ENCODE measurements at places on chromosomes 4 and X.
A peak's percentile ranks its signal among the peaks of the same experiment; 100 is the strongest.

DNA sequence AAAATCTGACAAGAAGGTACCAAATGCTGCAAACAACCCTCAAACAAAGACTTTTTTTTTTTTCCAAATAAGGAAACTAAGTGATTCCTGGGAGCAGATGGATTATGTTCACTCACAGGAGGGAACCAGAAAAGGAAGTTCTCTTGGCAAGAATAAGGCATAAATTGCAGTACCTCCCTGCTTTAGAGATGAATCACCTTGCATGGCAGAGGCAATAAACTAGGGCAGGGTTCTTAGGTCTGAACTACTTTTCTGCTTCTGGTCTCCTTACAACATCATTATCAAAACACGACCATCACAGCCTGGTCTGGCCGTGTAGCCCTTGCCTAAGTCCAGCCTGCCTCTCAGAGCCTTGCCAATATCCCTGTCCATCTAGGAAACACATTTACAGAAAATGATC lies 6.3 kb downstream of the TMEM31 start:
- no peak for DNase-seq

- DNase-seq: no peak
These were observed 284.2 kb upstream of the F9 start for GRCh38 chrX:139246295-139246694.

DNA sequence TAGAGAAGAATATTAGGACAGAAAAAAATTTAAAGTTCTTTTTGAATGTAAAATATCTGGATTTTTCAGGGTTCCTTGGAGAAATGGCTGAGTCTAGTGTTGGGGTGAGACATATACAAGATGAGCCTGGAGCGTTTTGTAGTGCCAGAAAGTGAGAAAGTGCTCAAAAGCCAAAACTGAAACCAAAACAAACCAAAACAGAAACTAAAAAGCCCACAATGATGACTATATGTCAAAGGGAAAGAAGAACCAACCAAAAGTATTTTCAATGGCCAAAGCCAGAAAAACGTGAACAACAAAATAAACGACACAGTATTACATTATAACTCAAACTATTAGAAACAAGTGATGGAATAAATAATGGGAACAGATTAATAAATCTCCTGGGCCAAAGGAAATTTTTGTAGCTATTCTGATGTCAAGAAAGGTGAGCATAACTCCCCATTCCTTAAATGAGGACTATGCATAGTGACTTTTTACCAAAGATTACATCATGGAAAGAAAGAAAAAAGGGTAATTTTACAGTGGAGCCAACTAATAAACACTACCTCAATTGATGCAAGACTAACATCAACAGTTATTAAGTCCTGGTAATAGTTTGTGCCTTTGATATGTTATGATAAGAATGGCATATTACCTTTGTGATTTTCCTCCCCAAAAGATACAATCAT lies 1137.6 kb downstream of the C4orf33 start:
- DNase-seq: no peak

DNA sequence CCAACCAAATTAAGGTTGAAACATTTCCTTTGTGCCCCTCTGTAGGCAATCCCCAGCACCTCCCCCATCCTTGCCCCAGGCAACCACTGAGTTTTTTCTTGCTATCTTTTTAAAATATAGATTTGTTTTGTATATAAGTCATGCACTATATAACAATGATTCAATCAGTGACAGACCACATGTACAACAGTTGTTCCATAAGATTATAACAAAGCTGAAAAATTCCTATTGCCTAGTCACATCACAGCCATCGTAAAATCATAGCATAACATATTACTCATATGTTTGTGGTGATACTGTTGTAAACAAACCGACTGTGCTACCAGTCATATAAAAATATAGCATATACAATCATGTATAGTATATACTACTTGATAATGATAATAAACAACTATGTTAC lies 211.9 kb upstream of the NRK start:
- DNase-seq: no peak

DNA sequence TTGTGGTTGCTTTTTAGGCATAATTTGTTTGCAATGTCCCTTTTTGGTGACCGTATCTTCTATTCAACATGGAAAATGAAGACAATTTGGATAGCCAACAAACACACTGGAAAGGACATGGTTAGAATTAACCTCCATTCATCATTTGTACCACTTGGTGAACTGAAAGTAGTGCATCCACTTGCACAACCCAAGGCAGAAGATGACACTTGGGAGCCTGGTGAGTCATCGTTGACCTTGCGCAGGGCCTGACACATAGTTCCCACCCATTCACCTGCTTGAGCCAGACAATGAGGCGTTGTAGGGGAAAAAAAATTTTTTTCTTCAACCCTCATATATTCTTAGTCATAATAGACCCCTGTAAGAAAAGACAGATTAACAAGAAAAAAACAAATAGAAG lies 32.4 kb downstream of the EGF start:
- DNase-seq: no peak

- peak; percentile 54 for DNase-seq
These were observed 45.9 kb upstream of the PGM2 start for GRCh38 chr4:37780444-37781130.

DNA sequence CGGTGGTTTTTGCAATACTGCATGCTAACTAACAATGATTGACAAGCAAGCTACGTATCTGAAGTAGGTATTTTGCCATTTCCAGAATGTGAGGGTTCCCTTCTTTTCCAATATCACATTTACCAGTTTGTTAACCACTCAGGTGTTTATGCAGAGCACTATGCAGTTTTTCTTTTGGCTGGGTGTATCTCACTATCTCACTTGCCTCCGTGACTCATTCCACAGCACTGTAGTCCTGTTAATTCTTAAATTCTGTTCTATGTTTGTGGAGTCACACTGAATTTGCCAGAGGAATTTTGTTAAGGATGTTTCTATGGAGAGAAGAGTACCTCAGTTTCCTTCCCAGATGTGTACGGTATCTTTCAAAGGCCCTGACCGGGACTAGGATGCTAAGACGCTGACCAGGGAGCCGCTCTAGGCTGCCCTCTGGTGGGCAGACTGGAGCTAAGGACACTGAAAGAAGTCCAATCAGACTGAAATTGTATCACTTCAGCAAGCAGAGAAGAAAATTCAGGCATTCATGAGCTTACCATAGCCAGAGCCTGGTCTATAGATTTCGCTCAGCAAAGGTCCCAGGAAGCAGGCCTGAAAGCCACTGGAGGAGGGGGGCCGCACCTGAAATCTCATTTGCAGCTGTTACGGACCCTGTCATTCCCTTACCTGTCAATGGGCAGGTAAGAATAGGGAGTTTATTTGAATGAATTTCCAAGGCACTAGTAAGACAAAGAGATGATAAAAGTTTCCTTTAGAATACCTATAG lies 388.4 kb upstream of the SPOCK3 start:
- DNase-seq: no peak

DNA sequence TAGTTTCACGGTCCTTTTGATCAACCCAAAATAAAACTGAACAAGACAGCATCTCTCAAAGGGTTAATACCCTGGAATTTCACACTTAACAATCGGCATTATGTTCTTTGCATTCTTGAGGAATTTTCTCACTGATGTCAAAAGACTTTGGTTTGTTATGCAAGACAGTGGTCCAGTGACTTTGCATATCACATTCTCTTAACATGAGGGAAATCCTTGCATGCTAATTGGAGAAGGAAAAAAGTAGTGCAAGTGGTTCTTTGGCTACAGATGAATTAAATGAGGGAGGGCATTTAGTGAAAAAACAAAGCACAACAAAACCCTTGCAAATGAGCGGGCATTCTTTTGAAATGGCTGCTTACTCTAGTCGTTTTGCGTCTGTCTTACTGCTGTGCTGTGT lies 105.1 kb upstream of the LIMCH1 start:
- no peak for DNase-seq

DNA sequence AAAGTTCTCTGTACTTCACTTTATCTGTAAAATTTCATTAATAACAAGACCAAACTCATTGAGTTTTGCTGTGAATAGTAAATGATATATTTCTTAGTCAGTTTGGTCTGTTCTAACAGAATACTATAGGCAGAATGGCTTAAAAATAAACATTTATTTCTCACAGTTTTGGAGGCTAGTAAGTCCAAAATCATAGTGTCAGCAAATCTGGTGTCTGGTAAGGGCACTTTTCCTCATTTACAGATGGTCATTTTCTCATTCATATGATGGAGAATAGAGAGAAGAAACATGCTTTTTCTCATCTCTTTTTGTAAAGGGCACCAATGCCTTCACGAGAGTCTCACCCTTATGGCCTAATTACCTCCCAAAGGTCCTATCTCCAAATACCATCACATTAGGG lies 415.1 kb downstream of the FAM133A start:
- DNase-seq: no peak

DNA sequence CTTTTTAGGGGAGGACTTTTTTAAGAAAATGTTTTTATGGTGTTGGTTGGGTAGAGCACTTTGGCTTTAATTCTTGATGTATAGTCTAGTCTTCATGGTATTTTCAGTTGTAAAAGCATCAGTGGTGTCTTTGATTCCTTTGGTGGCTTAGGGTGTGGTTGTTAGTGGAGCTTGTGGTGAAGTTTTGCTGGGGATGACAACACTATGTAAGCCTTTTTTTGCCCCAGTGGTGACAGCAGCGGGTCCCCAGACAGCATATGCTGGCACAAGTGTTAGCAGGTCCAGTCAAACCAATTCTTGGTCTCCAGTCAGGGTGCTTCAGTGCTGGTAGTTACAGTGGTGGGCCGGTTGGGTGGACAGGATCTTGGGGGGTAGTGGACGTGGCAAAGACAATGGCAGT lies 52.0 kb downstream of the CHIC1 start:
- no peak for DNase-seq

DNA sequence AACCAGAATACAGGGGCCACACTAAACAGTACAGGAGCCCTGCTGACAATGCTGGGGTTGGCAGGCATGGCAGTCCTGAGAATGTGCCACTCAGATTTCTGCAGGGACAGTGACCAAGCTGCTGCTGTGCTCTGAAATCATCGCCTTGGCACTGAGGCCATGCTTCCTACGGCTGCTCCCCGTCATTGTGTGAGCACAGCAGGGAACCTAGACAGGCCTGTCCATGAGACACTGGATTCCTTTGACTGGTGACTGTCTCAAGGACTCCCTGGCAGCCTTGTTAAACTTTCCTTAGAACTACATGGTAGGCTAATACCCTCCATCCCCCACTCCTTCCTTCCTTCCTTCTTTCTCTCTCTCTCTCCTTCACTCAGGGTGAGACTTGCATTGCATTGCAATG lies 111.4 kb downstream of the LUZP4 start:
- DNase-seq: no peak

- no peak for DNase-seq
These were observed 1587.9 kb upstream of the ADGRL3 start for GRCh38 chr4:59612235-59612634.

DNA sequence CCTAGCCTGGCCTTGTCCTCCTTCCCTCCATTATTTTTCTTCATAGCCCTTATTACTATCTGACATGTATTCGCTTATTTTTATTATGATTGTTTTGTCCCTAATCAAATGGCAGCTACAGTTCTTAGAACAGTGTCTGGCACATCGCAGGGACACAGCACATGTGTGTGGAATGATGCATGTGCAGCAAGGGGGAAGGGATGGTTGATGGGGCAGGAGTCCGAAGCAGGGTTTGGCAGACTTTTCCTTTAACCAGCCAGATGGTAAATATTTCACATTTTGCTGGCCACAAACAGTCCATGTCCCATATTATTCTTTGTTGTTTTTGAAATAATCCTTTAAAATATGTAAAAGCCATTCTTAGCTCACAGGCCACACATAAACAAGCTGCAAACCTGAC lies 128.3 kb upstream of the STIM2 start:
- no peak for DNase-seq

GRCh38 chr4:152050106-152050505 lies 289.3 kb upstream of the GATB start:
- no peak for DNase-seq

- DNase-seq: no peak
These were observed 101.6 kb downstream of the NPNT start for GRCh38 chr4:105996845-105997244.

GRCh38 chrX:148872881-148873280 lies 372.5 kb downstream of the AFF2 start:
- DNase-seq: no peak

- no peak for DNase-seq
These were observed 71.0 kb downstream of the SNCA start for GRCh38 chr4:89765966-89766365.

DNA sequence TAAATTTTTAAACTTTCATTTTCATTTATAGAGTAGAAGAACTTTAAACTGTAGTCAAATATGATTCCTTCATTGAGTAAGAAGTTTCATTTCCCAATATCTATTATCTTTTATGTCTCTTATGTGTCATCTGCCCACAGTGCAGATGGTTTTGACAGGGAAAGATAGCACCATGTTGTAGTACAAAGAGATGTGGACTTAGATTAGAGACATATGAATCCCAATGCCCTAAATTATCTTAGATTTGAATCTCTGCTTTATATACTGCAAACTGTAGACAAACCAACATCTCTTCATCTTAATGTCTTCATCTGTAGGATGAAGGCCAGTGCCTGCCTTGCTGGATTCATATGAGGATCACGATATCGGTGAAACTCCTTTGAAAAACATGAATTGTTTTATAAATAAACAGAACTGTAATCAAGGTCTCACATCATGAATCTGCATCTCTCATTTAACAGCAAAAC lies 217.5 kb downstream of the BANK1 start:
- no peak for DNase-seq

DNA sequence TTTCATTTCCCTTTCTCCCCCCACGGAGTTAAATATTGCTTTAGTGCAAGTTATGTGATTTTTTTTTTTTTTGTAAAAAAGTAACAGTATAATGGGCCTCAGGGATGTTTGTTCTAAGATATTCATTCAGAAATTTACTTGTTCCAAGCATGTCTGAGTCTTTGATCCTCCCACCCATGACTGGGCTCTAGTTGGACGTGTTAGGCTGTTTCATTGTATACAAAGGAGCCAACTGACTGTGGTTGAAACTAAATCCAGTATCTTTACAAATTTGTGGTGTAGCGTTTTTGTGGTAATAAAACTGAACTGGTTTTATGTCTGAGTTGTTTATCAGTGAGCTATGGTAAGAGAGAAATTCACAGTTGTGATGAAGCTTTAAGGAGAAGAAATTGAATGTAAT lies 74.1 kb downstream of the DOCK11 start:
- no peak for DNase-seq

DNA sequence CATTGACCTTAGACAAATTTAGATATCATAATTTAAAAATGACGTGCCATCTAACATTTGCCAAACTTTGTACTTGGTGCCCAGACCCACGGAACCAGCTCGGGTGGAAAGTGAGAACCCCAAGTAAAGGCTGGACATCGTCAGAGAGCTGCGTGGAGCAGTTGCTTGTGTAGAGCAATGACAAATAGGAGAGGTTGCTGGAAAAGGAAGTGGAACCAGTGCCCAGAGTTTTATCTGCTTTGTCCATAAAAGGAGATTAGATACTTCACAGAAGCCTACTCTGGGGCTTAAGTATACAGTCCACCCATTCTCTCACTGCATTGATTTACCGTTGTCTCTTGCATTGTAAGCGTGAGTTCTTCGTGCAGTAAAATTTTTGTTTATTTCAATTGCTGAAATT lies 5.4 kb upstream of the TBC1D1 start:
- DNase-seq: no peak

GRCh38 chr4:118983831-118984230 lies 95.2 kb downstream of the SYNPO2 start:
- no peak for DNase-seq
